ENCODE measurements at places on chromosomes 11 and 22.

- DNase-seq, result no peak
These were observed 58.0 kb upstream of the CCND1 start for GRCh38 chr11:69582756-69583467.

DNA sequence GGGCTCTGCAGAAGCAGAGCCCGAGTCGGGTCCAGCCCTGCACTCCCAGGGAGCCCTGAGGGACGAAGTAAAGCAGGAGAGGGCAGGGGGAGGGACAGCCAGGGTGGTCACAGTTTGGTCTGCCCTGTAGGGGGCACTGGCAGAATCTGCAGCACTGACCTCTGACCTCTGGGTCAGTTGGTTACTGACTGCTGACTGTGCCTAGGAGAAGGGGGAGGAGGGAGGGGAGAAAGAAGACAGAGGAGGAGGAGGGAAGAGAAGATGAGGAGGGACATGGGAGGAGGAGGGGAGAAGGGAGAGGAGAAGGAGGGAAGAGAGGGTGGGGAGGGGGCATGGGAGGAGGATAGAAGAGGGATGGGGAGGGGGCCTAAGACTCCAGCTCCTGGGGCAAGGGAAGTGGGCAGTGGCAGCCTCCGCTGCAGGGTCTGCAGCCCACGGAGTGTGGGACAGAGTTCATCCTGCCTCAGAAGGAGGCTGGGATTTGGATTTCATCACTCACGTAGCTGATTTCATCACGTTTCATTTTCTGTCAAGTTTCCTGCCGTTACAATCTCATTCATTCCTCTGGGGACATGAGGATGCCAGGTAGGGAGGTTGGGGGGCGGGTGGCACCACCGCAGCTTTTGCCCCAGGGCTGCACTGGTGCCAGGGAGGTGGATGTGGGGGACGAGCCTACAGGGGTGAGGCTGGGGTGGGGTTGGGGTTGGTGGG is 55.2 kb downstream of the FLRT1 start:
- no peak for DNase-seq

- no peak for DNase-seq
These were observed at the start of gene KLHL35 for GRCh38 chr11:75432911-75433321. KLHL35 (minus strand) TSS chr11:75433203; CDS start chr11:75430629, 2,574 bp downstream.

GRCh38 chr11:92852946-92853345 is 116.5 kb upstream of the MTNR1B start:
- no peak for DNase-seq

GRCh38 chr11:108983636-108984420 is 319.0 kb downstream of the DDX10 start:
- DNase-seq, result no peak

DNA sequence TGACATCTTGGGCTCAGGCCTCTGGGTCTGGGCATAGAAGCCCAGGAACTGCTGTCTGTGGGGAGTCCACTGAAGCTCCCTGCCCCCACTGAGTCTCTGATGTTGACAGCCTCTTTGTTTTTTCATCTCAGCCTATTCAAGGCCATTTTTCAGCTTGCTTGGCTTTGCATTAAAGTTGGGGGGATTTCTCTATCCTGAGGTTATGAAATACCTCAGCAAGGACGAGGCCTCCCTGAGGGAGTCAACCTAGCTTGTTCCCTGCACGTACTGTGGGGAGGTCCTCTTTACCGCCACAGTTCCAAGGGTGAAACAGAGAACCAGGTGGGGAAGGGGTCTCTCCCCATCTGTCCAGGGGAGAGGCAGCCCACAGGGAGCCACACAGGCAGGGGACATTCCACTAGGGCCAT is 8.4 kb downstream of the KCNQ1OT1 start:
- DNase-seq, result no peak

DNA sequence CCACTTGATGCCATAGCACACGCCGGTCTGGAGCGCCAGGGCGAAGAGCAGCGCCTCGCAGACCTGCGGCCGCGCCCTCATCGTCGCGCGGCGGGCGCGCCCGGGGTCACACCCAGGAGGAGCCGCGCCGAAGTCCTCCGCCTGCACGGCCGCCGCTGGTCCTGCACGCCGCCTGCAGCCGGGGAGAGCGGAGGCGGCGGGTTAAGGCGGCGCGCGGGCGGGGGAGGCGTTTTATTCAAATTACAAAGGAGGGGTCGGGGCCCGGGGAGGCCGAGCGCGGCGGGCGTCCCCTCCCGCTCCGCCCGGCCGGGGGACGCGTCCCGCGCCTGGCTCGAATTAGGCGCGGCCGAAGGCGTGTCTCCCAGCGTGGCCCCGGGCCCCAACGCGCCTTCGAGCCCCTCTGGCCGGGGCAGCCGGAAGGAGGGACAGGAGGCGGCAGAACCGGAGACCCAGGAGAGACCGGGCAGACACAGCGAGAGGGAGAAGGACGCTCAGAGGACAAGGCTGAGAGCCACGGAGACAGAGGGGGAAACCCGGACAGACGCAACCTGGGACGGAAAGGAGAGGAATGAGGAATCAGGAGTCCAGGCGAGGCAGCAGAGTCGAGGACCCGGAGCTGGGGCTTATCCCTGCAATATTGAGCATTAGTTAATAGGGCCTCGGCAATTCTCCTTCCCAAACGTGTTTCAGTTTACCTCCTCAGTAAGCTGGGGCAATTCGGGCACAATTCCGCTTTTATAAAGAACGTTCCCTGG is at the start of gene WNT11:
WNT11 (minus strand) TSS at position 176 of the 755 bp plus-strand sequence; CDS start at position 81, 95 bp downstream.
- DNase-seq, result peak; percentile 65

DNA sequence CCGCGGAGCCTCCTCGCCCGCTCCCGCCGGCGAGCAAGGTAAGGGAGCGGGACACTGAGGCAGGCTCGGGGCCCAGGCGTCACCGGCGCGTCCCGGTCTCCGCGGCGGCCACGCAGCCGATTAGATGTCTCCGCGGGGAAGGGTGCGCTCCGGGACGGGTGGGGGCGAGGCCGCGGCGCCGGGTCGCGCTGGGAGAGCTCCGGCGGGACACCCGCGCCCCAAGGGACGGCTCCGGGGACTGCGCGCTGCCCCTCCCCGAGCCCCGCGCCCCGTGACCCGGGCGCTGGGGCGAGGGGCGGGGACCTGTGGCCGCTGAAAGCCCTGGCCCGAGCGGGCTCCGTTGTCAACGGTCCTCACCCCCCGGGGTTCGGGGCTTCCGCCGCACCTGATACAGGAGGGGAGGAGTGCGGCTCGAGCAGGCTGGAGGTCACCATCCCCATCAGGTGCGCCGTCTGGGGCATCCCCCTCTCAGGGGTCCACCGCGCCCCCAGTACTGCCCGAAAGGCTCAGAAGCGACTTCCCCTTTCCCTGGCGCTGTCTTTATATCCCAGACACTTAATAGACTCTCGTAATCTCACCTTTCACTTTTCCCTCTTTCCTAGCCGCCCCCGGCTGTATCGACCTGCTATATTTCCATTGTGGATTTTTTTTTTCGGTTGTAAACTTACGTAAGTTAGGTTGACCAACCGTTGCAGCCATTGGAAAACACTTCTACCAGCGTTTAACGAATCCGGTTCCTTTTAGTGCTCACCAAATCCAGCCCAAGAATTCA is 573 bp downstream of the PPFIA1 start:
- DNase-seq, result peak; percentile 79

DNA sequence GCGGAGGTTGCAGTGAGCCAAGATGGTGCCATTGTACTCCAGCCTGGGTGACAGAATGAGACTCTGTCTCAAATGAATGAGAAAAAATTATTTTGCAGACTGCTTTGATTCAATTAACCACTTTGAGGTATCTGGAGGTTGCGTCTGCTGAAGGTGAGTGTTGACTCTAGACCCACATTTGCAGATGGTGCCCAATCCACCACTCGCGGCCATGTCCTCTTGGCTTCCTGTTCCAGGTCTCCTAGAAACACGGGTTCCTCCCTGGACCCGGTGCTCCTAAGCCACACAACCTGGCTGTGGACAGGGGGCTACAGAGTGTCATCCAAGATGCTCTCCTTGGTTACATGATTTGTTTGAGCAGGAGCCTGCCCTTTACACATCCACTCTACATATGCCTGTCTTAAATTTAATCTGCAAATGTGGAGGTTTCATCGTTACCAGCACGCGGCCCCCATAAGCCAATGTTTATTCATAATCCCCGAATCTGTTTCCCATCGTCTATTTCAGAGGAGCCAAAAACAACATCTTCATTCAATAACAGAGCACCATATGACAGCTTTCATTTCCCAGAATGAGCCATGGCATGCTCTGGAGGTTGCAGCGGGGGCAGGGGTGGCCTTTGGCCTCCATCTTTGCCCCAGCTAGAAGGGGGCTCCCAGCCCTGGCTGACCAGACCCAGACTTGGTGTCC is 377.2 kb downstream of the CTTN start:
- no peak for DNase-seq

DNA sequence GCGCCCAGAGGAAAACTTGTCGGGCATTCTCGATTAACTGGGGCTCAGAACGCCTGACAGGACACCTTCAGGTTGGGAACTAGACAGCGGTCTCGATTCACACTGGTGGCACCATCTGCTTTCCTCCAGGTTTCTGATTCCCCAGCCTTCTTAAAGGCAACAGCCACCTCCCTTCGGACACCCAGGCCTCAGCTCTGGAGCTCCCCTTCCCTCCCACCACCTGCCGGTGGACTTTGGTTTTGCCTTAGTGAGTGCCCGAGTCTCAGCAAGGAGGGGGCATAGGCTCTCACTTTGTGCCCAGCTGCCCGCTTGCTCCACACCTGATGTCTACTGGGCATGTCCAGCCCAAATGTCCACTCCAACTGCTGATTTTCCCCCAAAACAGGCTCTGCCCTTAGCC is 110.4 kb upstream of the PARVA start:
- no peak for DNase-seq

GRCh38 chr11:120674542-120674941 is 163.0 kb downstream of the GRIK4 start:
- no peak for DNase-seq

GRCh38 chr11:60857378-60858232 is 1.9 kb upstream of the PTGDR2 start:
- no peak for DNase-seq

DNA sequence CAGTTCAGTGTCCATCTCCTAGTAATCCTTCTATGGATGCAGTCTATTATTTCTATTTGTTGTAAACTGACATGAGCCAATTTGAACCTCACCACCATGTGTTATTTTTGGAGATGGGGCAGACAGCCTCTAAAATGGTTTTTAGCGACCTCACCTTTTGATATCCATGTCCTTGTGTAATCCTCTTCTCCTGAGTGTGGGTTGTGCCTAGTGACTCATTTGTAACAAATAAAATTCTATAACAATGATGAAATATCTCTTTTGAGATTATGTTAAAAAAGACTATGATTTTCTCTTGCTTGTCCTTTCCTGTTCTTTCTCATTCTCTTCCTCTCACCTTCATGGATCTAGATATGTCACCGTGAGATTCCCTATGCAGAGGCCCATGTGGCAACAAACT is 554.6 kb upstream of the ANO3 start:
- DNase-seq, result no peak

GRCh38 chr11:92740276-92740675 is 229.2 kb upstream of the MTNR1B start:
- no peak for DNase-seq

- DNase-seq, result peak; percentile 69
These were observed 6.0 kb upstream of the SUSD2 start for GRCh38 chr22:24175160-24175808.

DNA sequence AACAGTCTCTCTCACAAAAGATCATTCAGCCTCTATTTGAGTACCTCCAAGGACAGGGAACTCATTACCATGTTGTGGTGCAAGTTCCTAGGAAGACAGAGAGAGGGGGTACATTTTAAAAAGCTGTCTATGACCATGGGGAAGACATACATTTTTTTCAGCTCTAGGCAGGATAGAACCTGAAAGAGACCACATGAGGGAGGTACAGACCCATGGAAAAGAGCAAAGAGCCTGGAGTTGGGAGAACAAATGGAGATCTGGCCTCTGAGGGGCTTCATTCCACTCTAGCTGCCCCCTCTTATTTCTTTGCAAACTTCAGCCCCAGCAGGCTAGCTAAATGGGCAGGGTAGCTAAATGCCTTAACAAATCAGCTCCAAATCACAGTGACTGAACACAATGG is 36.3 kb downstream of the KCNC1 start:
- no peak for DNase-seq

- DNase-seq, result no peak
These were observed 14.1 kb downstream of the TBX1 start for GRCh38 chr22:19774628-19775027.

DNA sequence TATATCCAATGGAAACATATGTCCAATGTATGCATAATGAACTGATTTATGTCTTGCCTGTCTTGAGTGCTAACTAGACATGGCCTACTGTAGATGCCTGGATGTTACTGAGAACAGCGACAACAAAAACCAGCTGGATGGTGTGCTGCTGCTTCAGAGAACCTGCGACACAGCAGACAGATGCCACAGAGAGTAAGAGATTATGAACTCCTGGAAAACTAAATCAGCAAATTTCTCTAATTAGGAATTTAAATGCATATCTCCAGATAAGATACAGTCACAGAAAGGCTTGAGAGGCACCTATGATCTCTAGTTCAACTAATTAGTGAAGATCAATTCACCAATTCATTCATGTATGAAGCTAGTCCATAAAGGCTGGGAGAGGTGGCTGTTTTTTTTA is 1508.0 kb upstream of the TENM4 start:
- no peak for DNase-seq

DNA sequence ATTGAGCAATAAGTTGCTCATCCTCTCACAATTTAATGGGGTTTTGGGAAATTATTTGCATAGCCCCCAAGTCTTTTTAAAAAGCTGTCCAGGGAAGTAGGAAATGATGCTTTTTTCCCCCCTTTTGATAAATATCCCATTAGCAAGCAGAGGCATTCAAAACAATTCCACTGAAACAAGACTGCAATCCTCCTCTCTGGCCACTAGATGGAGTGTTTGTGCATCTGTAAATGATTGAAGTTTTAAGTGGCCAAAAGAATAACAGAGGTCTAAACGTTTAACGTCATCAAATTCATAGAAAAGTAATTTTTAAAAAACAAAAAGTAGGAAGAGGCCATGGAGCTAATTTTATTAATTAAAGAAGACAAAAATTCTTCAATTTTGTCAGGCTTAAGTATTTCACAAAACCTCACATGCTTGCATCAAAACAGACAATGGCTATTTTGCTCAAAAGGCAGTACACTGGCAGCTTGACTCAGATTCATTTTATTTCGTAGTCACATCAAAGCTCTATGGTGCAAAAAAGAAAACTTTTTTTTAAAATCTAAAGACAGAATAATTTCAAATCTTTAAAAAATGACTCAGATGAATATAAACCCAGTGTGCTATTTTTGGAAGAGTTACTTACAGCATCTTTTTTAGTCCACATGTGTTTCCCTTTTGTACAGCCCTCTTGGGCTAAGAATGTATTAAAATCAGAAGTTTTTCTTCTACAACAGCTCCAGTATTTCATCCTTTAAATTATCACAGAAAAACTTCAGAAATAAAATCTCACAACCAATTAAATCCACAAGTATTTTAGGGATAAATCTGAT is 17.8 kb downstream of the CHORDC1 start:
- peak; percentile 62 for DNase-seq

DNA sequence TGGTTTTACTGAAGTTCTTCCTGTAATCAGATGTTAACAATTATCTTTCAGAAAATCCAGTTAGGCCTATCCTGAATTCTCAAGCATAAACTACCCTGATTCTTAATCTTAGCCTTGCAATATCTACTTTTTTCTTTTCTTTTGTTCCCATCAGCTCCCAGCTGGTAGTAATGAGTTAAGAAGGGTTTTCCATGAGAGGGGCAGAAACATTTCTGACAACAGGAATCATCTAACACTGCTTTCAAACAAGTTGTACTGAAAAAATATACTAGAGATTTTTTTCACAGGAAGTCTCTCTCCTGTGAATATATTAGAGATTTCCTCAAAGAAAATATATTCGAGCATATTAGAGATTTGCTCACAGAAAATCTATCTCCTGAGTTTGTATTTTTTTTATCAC is 3.3 kb upstream of the TRIM6 start:
- no peak for DNase-seq

All from B cell (primary cell).